ENCODE measurements at places on chromosomes 13 and 19. TPM values are rescaled to one million over a fixed set of nuclear protein-coding genes. Genes with fewer than 3 reads are reported as not detected.

The C1QTNF9 gene
- total RNA-seq: 0.41 TPM

The ZNF304 gene
- total RNA-seq: 6.2 TPM

The IL12RB1 gene
- 5.4 TPM for total RNA-seq

The EDDM13 gene
- total RNA-seq: not detected

The C19orf67 gene
- total RNA-seq: not detected

The APOE gene
- total RNA-seq: 333 TPM

The CELF5 gene
- total RNA-seq: not detected

The PDE4C gene
- 0.42 TPM for total RNA-seq
